ENCODE measurements at places on chromosomes 3 and 15.

GRCh38 chr3:42176242-42177034, 85.3 kb downstream of the TRAK1 start:
- DNase-seq: no peak

- no peak for DNase-seq
Measured at GRCh38 chr3:197242784-197243432, 55.5 kb downstream of the DLG1 start.

- no peak for DNase-seq
Measured at GRCh38 chr15:45586601-45587094, 531 bp upstream of the BLOC1S6 start.

- no peak for DNase-seq
Measured at GRCh38 chr3:8238432-8238831, 263.2 kb upstream of the LMCD1 start.

DNA sequence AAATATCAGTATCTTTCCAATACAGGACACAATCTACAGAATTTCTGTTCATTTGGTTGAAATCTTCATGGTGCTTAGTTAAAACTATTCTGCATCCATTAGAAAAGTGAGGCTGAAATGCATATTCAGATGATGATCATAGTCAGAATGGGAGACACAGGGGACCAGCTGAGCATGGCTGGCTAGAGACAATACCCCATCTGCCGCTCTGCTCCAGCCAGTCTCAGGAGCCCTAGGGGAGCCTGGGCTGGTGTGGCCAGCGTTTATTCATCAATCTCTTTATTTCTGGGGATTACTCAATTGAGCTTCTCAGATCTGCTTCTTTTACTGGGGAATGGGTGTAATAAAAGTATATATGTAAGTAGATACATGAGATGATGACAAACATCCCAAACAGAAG, 470.9 kb upstream of the CDIN1 start:
- no peak for DNase-seq

DNA sequence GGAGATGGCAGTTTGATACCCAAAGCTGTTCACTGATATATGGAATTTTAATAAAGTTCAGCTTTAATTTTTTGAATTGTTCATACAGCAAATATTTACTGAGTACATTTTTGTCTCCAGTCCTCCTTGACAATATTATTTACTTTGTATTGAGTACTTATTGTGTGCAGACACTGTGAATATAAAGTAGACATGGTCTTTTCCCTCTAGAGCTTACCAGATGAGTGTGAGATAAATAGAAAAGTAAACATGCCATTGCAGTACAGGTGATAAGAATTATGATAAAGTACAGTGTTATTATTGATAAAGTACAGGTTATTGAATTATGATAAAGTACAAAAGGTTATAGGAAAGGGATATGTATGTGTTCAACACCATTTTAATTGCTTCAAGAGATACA, 2.1 kb downstream of the UBA5 start:
- no peak for DNase-seq

- no peak for DNase-seq
Measured at GRCh38 chr15:51585986-51586385, 36.6 kb downstream of the DMXL2 start.

DNA sequence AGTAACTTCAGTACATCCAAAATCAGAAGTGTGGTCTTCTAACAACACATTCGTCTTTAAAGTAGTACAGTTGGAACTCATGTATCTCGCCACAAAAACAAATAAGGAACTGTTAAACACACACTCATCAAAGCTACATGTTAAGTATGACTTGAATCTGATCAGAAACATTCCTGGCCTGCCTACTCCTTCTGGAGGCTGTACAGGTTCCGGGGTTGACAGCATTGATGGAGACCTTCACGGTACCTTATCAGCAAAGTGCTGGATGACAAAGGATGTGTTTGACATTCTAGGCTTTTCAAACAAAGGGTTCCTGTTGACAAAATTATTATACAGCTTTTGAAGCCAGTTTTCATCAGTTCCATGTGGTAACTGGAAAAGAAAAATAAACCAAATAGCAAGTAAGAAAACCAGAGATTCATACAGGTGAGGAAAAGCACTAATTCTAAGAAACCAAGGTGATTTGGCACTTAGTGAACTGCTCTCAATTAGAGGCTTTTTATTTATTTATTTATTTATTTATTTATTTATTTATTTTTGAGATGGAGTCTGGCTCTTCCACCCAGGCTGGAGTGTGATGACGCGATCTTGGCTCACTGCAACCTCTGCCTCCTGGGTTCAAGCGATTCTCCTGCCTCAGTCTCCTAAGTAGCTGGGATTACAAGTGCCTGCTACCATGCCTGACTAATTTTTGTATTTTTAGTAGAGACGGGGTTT, 44.3 kb downstream of the MYO5C start:
- no peak for DNase-seq

GRCh38 chr3:183161552-183162336, 790 bp downstream of the LAMP3 start:
- peak; percentile 36 for DNase-seq

GRCh38 chr3:23648996-23649395, 156.8 kb upstream of the UBE2E1 start:
- DNase-seq: no peak

- no peak for DNase-seq
Measured at GRCh38 chr15:85869124-85869523, 74.4 kb upstream of the KLHL25 start.

DNA sequence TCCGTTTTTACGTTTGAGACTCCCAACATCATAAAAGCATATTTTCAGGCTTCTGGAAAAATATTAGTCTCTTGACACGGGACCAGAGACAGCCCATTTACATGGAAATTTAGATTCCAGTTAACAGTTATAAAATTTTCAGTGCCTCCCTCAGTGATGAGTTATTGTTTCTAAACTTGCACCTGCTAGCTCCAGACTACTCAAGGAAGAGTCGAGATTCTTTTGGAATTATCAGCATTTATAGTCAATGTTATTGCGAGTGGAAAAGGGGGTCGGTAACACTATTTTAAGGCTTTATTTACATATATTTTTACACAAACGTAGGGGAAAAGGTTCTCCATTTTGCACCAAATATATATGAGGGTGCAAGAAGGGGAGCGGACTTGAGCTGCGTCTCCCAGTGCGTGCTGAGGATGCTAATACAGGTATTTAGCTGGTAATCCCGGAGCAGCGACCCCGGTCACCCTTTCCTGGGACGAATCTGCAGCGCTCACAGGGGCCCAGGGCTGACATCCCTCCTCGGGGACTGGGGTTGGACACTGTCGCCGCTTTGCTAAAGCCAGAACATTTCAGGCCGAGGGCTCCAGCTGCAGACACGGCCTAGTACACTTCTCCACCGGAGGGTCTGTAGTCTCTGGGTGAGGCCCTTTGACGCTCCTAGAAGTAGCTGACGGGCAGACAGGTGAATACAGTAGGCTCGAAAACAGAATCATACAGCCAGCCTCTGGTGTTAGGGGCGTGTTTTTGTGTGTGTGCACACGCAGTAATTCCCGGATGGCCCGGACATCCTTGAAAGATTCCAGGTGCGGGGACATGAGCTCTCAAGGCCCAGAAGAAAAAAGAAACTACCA, 729 bp upstream of the ZBTB11 start:
- DNase-seq: no peak

GRCh38 chr3:30271781-30272180, 334.6 kb upstream of the TGFBR2 start:
- DNase-seq: no peak

DNA sequence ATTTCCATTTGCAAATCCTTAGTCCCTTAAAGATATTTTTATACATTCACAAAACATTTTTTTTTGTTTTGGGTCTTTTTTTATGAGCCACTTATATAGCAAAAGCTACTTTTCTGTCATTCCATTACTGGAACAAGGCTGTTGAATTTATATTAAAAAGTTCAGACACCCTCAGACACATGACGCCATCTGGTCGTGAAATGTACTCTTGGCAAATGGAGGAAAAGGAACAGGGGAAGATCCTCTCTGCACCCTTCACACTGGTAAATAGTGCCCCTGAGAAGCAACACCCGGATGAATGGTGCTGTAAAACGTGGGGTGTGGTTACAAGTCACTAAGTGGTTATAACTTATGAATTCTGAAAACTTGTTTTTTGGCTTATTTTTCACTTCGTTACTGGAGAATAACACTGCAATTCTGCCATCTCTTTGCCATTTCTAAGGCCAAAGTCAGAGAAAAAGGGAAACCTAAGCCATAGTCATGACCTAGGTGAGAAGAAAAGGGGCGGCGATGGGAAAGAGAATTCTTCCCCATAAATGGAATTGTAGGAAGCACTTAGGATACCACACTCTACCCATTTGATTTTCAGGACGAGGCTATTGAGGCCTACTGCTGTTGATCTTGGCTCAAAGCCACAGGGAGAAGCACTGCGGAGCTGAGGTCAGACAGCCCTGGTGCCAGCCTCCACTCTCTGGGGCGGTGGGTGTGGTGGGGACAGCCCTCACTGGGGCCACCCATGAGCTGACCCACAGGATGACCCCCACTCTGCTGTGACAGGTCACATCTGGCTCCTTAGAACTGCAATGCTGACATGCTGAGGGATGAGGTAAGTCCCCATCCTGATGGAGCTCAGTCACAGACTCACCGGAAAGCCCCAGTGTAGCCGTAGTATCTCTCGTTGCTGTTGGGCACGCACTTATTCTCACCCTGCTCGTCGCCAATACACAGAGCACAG, 21.9 kb downstream of the LTF start:
- DNase-seq: no peak

DNA sequence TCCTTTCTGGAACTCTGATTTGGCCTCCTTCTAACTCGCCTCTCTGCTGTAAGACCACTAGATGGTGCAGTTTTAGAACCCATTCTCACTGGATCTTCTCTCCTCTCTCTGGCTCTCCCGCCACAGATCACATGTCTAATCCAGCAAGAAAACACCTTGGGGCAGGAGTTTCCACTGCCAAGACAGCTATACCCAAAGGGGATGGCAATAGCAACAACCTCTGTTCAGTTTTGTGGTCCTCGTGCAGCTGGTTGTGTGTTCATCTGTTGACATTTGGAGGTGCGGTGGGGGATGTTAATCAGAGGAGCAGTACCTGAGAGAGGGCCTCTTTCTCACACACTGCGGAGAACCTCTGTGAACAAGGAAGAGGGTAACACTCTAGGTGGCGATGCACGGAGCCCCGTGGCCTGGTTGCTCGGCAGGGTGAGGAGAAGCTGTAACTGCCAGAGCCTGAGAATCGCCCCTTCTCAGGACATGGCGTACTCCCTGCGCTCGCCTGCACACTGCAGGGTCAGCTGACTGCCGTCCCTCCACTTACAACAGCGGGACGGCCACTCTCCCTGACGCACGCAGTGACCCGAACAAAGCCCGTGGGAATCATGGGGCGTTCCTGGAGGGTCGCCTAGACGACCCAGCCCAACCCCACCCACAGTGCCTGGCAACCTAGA, at the start of gene TEX55:
TSS of gene TEX55 (plus strand) at position 666 of the 668 bp plus-strand sequence. CDS start 25 bp downstream, outside the sequence.
- DNase-seq: no peak

DNA sequence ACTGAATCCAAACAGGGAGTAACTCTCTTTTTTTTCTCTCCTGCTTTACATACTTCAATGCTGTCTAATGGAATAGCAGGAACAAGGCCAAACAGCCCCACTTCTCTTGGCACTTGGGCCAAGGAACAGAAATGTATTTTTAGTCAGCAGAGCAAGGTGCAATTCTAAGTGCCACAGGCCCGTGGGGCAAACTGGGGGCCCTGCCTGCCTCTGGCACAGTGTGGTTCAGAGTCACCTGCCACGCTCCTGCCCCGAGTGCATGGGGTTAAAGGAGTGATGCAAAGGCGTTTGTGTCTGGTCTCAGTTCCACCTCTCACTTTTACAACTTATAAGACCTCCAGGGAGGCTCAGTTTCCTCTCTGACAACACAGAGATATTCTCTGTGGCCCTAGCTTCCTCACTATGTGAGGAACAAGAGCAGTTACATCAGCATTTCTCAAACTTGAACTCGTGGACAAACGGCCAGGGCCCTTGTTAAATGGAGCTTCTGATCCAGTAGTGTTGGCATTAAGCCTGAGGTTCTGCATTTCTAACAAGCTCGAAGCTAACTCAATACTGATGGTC, 51.3 kb downstream of the LRIG1 start:
- no peak for DNase-seq

DNA sequence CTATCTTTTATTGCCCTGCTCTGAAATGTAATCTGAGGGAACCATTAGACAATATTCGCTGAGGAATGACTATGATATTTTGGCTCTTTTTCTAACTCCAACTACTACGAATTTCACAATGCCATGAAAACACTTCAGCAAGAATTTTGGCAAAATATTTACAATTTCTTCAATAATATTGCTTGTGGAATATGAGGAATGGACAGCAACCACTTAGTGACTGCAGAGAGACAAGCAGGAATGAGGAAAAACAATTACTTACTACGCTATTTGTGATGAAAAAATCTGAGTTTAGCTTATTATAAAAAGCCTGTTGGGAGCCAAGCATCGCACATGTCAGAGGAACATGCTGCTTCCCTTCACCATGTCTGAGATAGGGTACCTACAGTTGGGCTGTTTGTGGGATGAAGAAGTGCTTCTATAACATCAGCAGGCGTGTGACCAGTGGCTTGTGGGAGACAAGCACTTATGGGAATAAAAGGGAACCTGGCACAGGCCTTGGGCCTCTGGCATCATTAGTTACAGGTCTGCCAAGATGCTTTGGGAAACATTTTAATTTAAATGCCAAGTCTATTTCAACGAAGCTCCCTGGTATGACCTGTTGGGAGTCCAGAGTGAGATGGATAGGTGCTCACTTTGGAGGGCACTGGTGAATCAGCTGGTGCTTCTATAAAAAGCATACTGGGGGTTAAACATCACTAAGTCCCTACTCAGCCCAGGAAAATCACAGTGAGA, 2.7 kb upstream of the PLCL2 start:
- no peak for DNase-seq

DNA sequence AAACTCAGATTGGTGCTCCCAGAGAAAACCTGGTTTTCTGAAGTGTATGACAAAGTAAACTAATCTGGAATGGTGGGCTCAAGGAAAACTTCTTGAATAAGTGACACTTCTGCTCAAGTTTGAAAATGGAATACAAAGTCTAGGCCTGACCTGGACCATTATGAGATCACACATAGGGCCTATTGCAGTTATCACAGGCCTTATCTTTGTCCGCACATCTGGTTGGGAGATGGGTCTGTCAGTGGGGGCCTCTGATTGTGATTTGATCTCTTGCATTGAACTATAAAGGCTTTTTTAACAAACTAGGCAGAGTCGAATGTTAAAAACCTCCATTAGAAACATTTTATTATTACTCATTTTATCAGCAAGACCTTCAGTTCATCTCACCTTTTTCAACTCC, 405.6 kb downstream of the PTPRG start:
- no peak for DNase-seq

GRCh38 chr3:112459750-112460149, 39.5 kb downstream of the BTLA start:
- no peak for DNase-seq
